CD8-positive, alpha-beta T cell (primary cell): ENCODE measurements at places on chromosomes 11 and 22.
A peak's percentile ranks its signal among the peaks of the same experiment; 100 is the strongest.

- DNase-seq, result no peak
Observed at GRCh38 chr22:19290400-19291217, 910 bp downstream of the CLTCL1 start.

DNA sequence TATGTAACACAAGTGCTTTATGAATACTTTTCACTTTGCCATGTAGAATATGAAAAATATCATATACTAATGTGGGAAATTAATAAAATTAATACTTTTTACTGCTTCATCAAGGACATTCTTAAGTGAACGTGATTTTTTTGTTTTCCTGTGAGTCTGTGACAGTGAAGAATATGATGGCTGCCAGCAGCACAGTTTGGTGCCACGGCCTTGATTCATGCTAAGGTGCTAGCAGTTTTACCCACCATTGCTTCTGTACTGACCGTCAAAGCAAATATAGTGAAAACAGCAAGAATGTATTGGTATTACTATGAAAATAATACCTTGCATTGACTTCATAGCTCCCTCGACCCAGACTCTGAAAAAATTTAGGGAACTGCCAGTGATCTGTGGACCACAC lies 79.7 kb downstream of the APOL5 start:
- DNase-seq, result no peak

- DNase-seq, result no peak
Observed at GRCh38 chr11:33669598-33670249, 30.9 kb downstream of the C11orf91 start.

DNA sequence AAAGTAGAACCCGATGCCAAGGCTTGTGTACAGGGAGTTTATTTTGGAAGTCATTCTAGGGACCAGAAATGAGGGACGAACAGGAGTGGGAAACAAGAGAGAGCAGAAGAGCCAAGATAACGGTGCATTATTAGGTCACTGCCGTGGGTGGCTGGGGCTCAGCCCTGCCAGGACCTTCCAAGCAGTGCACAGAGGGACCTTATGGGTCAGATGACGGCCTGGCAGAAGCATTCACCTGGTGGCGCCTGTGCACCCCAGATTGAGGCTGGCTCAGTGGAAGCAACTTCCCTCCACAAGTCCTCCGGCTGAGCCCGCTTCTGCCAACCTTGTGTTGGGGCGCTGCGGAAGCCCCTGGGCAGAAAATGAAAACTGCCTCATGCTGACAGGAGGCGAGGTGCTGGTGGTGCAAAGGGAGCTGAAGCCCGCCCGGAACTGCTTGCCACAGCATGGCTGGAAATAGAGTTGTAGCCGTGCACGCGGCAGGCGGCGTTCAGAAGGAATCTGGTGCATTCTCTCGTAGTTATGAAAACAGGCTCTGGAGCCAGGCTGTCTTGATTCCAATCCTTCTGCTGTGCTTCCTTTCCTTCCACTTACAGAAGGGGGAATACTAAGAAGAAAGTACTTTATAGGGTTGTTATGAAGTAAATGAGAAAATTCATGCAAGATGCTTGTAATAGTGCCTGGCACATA lies 22.2 kb upstream of the TP53I11 start:
- no peak for DNase-seq

- DNase-seq, result no peak
Observed at GRCh38 chr22:44430716-44431115, 67.3 kb downstream of the RTL6 start.

GRCh38 chr11:108632041-108632704 lies 32.7 kb upstream of the DDX10 start:
- no peak for DNase-seq

DNA sequence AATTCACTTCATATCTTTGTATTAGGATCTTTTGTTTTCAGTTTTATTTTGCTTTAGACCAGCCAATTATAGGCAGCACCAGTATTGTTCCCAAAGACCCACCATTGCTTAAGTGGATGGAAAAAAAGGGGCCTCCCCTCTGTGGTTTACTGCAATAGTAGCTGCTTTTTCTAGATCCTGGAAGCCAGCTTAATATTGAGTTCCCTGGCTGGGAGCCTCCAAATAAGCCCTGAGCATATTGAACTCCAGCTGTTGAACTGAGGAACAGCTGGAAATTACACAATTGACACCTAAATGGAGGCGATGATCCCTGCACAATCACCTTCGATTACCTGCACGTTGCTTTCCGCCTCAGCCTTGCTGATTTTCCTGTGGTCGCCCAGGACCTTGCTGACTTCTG lies 576.0 kb downstream of the SOX6 start:
- no peak for DNase-seq

- no peak for DNase-seq
Observed at GRCh38 chr11:92159931-92160330, 64.7 kb upstream of the FAT3 start.

DNA sequence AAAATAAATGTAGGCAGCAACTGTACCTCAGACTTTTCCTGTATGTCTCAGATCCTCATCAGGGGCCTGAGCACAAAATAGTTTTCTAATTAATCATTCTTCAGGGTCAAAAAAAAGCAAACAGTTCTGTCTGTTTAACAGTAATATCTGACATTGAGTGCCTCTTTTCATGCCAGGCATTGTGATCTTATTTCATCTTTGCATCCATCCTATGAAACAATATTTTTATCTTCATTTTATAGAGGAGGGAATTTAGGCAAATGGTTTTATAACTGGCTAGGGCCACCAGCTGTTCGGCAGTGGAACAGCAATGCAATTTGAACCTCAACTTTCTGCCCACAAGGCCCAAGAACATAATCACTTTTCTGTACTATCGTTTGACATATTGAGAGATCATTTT lies 145.6 kb downstream of the WNT7B start:
- no peak for DNase-seq

DNA sequence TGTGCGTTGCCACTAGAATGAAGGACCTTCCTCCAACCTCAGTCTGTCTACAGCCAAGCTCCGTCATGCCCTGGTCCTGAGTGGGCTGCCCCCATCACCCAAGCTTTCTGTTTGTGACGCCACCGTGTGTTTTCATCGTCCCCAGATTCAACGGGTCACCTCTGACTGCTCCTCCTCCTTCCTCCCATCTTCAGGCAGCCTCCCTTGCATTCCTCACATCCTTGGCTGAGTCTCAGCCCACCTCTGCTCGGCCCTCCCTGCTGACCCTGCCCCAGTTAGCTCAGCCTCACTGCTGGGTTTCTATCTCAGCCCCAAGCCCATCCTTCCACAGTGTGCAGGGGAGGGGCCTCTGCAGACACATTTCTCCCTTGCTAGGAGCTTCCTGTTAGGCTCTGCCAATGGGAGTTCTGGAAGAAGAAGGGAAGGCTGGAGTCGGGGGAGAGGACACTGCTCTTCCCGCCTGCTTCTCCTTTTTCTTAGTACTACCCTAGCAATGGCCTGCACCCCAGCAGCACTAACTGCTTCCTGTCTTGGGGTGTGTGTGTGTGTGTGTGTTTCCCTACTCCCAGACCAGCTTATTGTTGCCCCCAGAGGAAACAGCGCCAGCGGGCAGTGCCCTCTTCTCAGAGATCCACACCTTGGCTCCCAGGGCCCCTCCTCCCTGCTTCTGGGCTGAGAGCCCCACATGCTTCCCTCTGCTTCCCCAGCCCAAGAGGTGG lies 5.2 kb downstream of the IFT27 start:
- no peak for DNase-seq

GRCh38 chr22:34609646-34610045 lies 456.3 kb upstream of the ISX start:
- DNase-seq, result no peak

DNA sequence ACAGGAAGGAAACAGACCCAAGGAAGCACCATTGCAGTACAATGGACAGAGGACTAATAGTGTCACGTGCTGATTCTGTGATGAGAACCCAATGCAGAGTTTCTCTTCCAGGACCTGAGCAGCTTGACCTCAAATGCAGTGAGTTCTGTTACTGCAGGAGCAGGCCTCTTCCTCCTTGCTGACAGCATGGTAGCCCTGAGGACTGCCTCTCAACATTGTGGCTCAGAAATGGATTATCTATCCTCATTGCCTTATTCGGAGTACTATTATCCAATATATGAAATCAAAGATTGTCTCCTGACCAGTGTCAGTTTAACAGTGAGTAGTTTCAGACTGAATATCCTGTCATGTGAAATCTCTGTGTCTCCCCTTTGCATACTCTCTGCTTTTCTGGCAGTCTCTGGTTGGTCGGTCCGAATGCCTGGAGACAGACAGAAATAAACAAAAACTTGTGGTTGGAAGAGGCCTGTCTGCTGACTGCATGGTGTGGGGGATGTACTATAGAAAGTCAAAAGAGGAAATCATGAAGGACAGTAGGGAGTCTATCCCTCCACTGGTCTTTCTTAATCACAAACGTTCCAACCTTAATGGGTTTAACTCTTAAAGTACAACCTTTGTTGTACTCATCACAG lies 6.9 kb upstream of the MS4A14 start:
- no peak for DNase-seq

DNA sequence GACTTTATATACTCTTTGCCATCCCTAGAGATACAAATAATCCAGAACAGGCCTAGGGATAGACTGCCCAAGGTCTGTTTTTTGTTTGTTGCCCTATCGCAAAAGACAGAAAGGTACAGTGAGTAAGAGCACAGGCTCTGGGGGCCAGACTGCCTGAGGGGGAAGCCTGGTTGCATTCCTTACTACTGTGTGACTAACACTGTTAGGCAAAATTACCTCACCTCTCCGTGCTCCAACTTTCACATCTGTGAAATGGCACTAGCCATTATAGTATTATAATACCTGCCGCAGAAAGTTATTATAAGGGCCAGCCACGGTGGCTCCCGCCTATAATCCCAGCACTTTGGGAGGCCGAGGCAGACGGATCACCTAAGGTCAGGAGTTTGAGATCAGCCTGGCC lies 14.5 kb downstream of the SLC35F2 start:
- no peak for DNase-seq

DNA sequence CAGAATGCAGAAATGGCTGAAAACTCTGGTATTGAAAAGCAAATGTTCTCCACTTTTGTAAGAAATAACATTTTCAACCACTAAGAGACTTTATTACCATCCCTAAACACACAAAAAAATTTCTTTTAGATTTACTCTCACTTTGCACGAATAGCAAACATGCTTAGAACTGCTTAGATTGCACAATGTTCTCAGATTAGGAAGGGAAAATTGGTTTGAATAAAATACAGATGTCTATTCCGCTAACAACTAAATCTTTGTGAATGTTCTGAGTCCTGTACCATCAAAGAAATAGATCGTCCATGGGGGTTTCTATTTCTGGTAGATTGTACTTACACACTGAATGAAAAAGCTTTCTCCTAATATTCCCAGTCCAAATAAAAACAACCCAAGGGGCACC lies 40.1 kb downstream of the BDNF start:
- no peak for DNase-seq

GRCh38 chr11:63768237-63769041 lies at the start of gene ZFTA:
Gene ZFTA (minus strand): TSS chr11:63768775. CDS start chr11:63768622, 153 bp downstream.
- peak; percentile 81 for DNase-seq

DNA sequence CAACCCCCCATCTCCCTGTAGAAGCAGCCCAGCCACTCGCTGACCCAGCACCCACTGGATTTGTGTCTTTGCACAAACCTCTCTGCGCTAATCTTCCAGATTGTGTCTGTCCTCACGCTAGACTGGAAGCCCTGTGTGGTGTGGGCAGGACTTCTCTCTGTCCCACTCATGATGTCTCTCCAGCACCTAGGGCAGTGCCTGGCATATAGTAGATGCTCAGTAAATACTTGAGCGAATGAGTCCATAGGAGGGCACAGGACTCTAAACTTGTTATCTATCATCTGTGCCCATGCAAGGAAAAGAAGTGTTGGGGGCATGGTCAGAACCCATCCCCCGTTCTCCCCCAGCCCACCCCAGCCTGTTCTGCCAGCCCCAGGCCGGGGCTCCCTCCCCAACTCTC lies 22.9 kb downstream of the RPL3 start:
- DNase-seq, result no peak
